Activated CD4-positive, alpha-beta T cell treated with anti-CD3 and anti-CD28 coated beads, Interleukin-2, Interleukin-6, amounts not matched to agents 100 ng/mL and 50 ng/mL, durations not matched to agents 16 hours and 8 hours (primary cell): ENCODE measurements at places on chromosomes 11 and 22.

DNA sequence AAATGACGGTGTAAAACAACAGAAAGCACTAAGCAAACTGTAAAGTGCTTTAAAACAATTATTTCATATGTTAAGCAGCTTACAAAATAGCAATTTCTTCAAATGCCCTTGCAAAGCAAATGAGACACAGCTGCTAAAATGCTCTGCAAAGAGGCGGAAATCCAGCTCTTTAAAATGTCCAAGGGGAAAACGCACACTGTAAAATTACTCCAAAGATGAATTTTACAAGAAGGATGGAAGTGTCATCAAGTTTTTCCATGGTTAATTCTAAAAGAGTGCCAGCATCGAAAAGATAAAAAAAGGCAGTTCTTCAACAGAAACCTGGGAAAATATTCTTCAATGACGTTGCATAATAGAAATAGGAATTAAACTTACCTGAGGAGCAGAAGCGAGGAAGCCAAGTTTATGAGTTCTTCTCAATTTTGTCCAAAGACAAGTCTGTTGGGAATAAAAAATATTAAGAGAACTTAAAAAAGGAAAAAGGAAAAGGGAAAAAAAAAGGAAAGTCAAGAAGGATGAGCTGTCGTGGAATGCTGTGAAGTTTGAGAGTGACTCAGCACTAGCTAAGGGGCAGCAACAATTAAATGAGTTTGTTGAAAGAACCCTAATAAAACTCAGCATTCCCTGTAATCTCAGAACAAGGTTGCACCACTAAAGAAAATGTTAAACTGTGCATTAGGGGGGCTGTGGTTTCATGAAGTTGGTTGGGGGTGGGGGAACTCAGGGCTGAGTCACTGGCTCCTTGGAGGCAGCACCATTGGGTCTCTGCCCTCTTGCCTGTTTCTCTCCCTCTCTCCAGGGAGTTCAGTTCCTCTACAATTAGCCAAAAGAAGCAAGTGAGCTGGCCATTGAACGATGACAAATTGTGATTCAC, 64.2 kb upstream of the BLID start:
- DNase-seq = no peak

- DNase-seq = peak; percentile 83
These were observed 277.1 kb downstream of the TTC28 start for GRCh38 chr22:28402539-28402938.

GRCh38 chr11:95308512-95309035, 77.6 kb upstream of the SESN3 start:
- DNase-seq = no peak

DNA sequence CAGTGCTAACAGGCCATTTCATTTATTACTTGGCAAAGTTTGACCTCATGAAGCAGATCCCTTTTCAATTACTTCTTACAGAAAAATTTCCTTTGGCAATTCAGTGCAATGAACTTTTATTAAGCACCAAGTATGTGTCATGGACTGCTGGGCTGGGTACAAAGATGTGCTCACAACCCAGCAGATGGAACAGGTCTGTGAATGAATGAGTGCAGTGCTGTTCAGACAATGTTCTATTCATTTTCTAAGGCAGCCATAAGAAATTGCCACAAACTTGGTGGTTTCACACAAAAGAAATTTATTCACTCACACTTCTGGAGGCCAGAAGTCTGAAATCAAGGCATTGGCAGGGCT, 428.5 kb downstream of the SOX6 start:
- no peak for DNase-seq

DNA sequence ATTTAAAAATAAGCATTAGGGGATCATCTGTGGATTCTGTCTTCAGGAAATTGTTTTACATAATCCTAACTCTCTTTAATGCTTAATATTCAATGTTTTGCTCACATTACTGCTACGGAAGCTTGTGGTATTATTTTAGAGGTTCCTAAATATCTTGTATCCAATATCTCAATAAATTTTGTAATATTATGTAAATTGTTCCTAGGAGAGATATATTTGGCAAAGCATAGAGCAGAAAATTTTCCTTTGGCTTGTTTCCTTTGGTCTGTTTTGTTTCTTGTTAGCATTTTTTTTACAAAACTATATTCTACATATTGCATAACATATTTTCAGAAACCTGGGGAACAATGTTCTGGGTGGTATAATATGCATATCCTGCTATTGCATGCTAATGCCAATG, 144.8 kb downstream of the GRIA4 start:
- DNase-seq = no peak

DNA sequence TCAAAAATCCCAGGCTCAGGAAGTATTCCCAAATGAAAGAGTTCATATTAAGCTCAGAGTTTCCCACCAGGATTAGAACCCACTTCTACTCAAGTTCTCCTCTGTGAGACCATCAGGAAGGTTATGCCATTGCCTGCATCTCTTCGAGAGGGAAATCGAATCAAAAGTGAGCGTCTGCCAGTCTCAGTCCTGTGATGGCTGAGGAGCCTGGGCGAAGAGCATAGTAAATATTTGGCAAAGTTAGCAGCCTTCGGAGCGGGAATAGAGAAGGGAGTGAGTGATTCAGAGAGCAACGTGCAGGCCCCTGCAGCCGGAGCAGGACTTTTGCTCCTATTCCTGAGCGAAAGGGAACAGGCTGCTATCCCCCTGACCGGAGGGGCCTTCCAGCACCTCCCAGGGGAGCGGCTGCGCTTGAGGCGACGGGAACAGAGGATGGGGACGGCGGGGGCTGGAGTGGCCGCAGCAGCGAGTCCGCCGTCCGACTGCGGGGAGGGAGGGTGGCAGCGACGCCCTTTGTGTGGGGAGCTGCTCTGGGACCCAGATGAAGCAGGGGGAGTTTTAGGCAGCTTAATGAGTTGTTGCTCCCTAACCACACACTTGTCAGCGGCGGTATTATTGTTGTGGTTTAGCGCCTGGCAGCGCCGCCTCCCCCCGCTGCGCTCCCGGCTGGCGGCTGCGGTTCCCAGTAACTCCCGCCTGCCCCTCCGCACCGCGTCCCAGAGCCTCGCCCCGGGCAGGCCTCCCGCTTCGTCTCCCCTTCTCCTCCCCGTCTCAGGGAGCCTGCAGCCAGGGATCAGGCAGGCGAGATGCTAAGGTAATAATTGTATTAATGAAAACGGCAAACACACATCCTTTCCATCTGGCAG, 21.7 kb upstream of the NRGN start:
- peak; percentile 7 for DNase-seq

DNA sequence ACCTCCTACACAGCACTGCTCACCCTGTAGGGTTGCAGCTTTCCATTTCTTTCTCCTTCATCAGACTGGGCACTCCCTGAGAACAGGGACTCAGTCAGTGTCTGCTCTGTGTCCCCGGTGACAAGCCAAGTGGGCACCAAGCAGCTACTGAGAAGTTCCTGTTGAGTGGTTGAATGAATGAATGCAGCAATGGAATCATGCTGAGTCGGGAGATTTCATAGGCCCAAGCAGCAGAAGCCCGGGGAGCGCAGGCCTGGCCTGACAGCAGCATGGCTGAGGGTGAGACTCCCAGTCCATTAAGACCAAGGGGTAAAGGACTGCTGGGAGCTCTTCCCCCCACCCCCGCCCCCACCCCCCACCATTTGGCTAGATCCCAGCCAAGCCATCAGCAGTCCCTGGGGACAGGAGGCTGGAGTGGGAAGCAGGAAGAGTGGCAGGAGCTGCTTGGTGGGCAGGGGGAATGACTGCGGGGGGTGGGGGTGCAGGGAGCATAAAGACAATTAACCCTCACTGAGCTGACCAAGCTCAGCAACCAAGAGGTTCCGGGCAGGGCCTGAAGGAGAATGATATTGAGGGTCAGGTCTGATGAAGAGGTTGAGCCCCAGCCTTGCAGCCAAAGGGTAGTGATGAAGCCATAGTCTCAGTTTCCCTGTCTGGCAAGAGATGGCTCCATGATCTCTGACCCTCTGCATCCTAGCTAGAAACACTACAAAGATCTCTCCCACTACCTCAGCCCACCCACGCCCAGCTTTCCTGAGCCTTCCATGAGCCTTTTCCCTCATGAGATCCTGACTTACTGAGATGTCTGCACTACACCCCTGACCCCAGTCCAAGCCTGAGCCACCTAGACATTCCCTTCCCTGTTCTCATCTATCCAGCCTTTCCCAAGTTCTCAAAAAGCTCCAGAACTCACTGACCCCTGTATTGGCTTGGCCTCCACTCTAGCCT, 2.8 kb downstream of the PDE2A start:
- no peak for DNase-seq

- DNase-seq = no peak
These were observed 6.3 kb downstream of the AKIP1 start for GRCh38 chr11:8917157-8917825.
